Placental pericyte (primary cell): ENCODE measurements at places on chromosomes 3 and 15. TPM values are rescaled to one million over a fixed set of nuclear protein-coding genes. Genes with fewer than 3 reads are reported as not detected.

The BNC1 gene
- 26.5 and 54.5 TPM in 2 replicates for total RNA-seq

The VIPR1 gene
- total RNA-seq, result 1.3 and 2.0 TPM in 2 replicates

The MELTF gene
- 1.7 and 7.9 TPM in 2 replicates for total RNA-seq

The SLC28A1 gene
- total RNA-seq, result not detected in 2 replicates

The FEZF2 gene
- total RNA-seq, result not detected in 2 replicates

The FBXL22 gene
- total RNA-seq, result not detected in 2 replicates

The CHRFAM7A gene
- total RNA-seq, result 0.22 TPM in 1 of 2 replicates, not detected in the other

The P3H2 gene
- total RNA-seq, result 14.4 and 28.6 TPM in 2 replicates

The ARPP21 gene
- 0.14 TPM in 1 of 2 replicates, not detected in the other for total RNA-seq

The ST8SIA2 gene
- total RNA-seq, result not detected in 2 replicates

The SV2B gene
- total RNA-seq, result under 0.01 TPM in 1 of 2 replicates, not detected in the other

The TMEM45A gene
- total RNA-seq, result 28.0 and 33.6 TPM in 2 replicates

The ARL13B gene
- 7.7 and 12.3 TPM in 2 replicates for total RNA-seq

The KLHL6 gene
- total RNA-seq, result under 0.01 TPM in 1 of 2 replicates, not detected in the other

The SKOR1 gene
- total RNA-seq, result 0.22 and 0.29 TPM in 2 replicates

The STRIT1 gene
- total RNA-seq, result not detected in 2 replicates

The CLRN1 gene
- not detected in 2 replicates for total RNA-seq

The ANKRD63 gene
- not detected in 2 replicates for total RNA-seq

The GCNT3 gene
- total RNA-seq, result under 0.01 TPM in 1 of 2 replicates, not detected in the other

The GRIP2 gene
- 0.44 and 2.7 TPM in 2 replicates for total RNA-seq

The OR5K2 gene
- total RNA-seq, result not detected in 2 replicates

The B2M gene
- total RNA-seq, result 1,563 and 4,527 TPM in 2 replicates

The SLC22A14 gene
- under 0.01 and 0.14 TPM in 2 replicates for total RNA-seq

The HTR3E gene
- not detected in 2 replicates for total RNA-seq

The OR5H2 gene
- not detected in 2 replicates for total RNA-seq

The EIF4G1 gene
- total RNA-seq, result 351 and 464 TPM in 2 replicates

The CCRL2 gene
- 0.57 TPM in 1 of 2 replicates, not detected in the other for total RNA-seq

The GNAT1 gene
- not detected in 2 replicates for total RNA-seq

The ALS2CL gene
- total RNA-seq, result 0.88 and 1.3 TPM in 2 replicates

The MYL3 gene
- 0.22 TPM in 1 of 2 replicates, not detected in the other for total RNA-seq

The TRH gene
- total RNA-seq, result not detected in 2 replicates
